Omental fat pad (tissue), 4 donors: ENCODE measurements at places on chromosomes 2 and 18.

GRCh38 chr2:44286119-44286883 lies 11.0 kb downstream of the SLC3A1 start:
- DNase-seq: no peak

DNA sequence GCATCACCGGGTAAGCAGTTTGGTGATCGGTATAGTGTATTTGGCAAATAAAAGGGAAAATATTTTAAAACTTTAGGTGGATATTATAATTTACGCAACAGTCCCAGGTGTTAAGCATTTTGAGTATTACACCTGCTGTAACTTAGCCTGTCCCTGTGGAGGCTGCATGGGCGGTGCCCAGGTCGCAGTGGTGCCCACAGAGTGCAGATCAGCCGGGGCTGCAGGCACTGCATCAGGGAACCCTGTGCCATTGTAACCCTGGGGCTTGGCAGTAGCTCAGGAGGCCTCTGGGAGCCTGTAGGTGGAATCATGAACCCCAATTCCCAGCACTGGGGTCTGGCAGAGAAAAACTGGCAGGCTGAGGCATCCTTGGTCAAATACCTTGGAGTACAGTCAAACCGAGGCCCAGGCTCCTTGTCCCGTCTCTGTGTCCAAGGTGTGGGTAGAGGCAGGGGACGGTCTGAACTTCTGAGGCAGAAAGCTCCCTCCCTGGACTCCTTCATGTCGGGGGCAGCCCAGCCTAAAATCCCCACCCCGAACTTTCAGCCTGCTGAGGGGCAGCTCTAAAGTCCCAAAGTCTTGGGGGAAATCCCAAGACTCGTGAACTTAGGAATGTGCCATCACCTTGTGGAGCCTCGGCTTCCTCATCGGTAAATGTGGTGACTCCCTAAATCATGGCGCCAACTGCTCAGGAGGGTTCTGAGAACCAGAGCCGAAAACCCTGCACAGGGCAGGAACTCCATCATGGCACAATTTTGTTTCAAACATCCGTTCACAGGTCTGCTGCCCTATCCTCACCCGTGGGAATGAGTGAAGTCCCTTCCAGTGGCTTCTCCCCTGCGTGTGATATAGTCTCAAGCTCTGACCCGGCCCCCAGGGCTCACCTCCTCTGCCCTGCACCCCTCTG lies 85.7 kb downstream of the INHBB start:
- no peak for DNase-seq

DNA sequence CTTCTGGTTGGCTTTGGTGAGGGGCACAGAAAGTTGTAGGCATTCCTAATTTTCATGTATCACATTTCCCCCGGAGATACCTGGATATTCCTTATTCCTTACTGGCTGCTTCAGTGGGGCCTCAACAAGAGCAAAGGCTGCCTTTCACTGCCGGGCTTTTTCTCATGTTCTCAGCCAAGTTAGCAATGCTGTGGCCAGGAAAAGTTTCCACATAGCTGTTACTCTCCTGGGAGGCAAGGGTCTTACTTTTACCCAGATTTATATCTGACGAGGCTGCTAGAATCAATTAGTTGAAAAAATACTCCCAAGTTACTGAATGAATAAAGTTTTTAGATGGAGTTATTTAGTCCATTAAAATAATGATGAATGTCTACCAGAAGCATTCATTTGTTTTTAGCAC lies 230.5 kb downstream of the ZNF407 start:
- DNase-seq: no peak

- DNase-seq: no peak
Measured at GRCh38 chr2:34143149-34143548, 544.0 kb upstream of the FAM98A start.

GRCh38 chr2:181746844-181747243 lies 66.5 kb upstream of the NEUROD1 start:
- no peak for DNase-seq
